ENCODE measurements at places on chromosomes 7 and 10. TPM values are rescaled to one million over a fixed set of nuclear protein-coding genes. Genes with fewer than 3 reads are reported as not detected.
A peak's percentile ranks its signal among the peaks of the same experiment; 100 is the strongest.

GRCh38 chr10:101323495-101323894 is 30.5 kb upstream of the BTRC start:
- H3K4me3 ChIP-seq, result no peak overlapping the region
- no peaks in the 10 kb centered on the region for H3K4me1 ChIP-seq
- H3K36me3 ChIP-seq, result no peaks in the 10 kb centered on the region
- no peak for DNase-seq
- H3K27ac ChIP-seq, result no peak overlapping the region
- H3K27me3 ChIP-seq, result no peaks in the 10 kb centered on the region

GRCh38 chr10:62248465-62248864 is 20.2 kb downstream of the RTKN2 start:
- DNase-seq, result no peak
- H3K4me1 ChIP-seq, result peaks cover 14% of the 10 kb centered on the region
- H3K36me3 ChIP-seq, result no peaks in the 10 kb centered on the region
- H3K27me3 ChIP-seq, result no peaks in the 10 kb centered on the region
- H3K4me3 ChIP-seq, result no peak overlapping the region
- H3K27ac ChIP-seq, result no peak overlapping the region

- H3K4me3 ChIP-seq, result peak overlapping the region; percentile 55
- peak overlapping the region; percentile 84 for H3K27ac ChIP-seq
- H3K27me3 ChIP-seq, result no peaks in the 10 kb centered on the region
- peaks cover 32% of the 10 kb centered on the region for H3K4me1 ChIP-seq
- no peak for DNase-seq
These were observed 9.9 kb downstream of the TWIST1 start for GRCh38 chr7:19107356-19108146.

- H3K36me3 ChIP-seq, result peaks cover 87% of the 10 kb centered on the region
- no peaks in the 10 kb centered on the region for H3K27me3 ChIP-seq
- peaks cover 10% of the 10 kb centered on the region for H3K4me1 ChIP-seq
- H3K27ac ChIP-seq, result peak overlapping the region; percentile 44
- H3K4me3 ChIP-seq, result no peak overlapping the region
These were observed 4.7 kb downstream of the COPS6 start for GRCh38 chr7:100093498-100093897.

DNA sequence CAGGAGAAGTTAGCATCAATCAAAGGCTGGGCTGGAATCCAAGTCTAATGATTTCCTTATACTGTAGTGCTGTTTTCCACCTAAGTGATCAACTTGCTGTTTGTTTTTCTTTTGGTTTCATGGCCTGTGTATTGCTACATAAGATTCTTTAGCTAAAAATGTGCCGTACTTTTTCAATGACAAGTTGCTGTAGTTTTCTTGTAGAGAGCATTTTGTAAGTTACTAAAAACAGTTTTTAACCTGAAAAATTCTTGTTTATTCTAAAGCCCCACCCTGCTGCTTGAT is 1.3 kb downstream of the HELLS start:
- DNase-seq, result no peak
- peaks cover 20% of the 10 kb centered on the region for H3K4me1 ChIP-seq
- no peaks in the 10 kb centered on the region for H3K36me3 ChIP-seq
- H3K27ac ChIP-seq, result no peak overlapping the region
- H3K4me3 ChIP-seq, result no peak overlapping the region

DNA sequence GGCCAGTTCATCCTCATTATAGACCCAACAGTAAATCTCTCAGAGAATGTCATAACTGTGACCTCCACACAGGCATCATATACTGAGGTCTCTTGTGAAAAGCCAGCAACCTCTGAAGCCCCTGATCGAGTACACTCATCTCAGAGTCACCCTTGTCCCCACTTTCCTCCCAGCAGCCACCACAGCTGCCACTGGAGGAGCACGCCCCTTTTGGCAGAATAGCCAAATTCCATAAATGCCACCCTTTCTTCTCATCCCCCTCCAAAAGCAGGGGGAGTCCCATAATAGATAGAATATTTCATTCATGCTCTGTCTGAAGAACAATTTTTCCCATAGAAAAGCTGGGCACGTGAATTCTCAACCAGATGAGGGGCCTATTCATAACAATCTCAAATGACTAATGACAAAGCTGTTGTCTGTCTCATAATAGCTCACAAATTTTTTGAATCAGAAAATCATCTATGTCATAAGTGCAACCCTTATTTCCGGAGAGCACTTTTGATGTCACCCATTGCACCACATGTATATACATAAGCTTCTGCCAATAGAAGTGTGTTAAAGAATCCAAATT is 47.4 kb downstream of the SGMS1 start:
- no peak for DNase-seq
- H3K4me3 ChIP-seq, result no peak overlapping the region

- H3K27me3 ChIP-seq, result no peaks in the 10 kb centered on the region
- DNase-seq, result no peak
- no peaks in the 10 kb centered on the region for H3K36me3 ChIP-seq
- H3K4me1 ChIP-seq, result no peaks in the 10 kb centered on the region
These were observed 10.9 kb downstream of the NPFFR1 start for GRCh38 chr10:70272925-70273316.

DNA sequence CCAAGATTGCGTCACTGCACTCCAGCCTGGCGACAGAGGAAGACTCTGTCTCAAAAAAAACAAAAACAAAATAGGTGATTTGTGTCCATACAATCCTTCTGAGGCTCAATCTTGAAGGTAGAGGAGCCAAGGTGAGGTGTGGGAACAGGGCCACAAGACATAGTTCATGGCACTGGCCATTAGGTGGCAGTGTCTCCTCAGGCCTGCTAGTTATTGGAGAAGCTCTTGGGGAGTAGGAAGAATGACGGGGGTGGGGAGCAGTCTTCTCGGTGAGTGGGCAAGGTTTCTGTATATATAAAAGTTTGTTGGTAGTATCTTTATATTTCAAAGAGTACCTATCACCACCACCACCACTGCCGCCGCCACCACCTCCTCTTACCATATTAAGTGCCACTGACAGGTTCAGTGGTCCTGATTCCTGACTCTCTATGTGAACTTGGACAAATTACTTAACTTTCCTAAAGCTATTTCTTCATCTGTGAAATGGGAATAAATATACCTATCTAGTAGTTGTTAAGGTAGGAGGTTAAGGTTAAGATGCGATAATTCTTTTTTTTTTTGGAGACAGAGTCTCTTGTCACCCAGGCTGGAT is 24.0 kb downstream of the CCSER2 start:
- no peaks in the 10 kb centered on the region for H3K36me3 ChIP-seq
- no peak for DNase-seq
- no peak overlapping the region for H3K4me3 ChIP-seq
- H3K27me3 ChIP-seq, result no peaks in the 10 kb centered on the region
- H3K27ac ChIP-seq, result no peak overlapping the region

- no peak for DNase-seq
- peaks cover 72% of the 10 kb centered on the region for H3K4me1 ChIP-seq
- H3K27me3 ChIP-seq, result no peaks in the 10 kb centered on the region
- H3K27ac ChIP-seq, result peak overlapping the region; percentile 74
These were observed 25.9 kb downstream of the DNAJB12 start for GRCh38 chr10:72328829-72329204.

- H3K27me3 ChIP-seq, result no peaks in the 10 kb centered on the region
- H3K36me3 ChIP-seq, result peaks cover 32% of the 10 kb centered on the region
- no peak overlapping the region for H3K4me3 ChIP-seq
- no peak overlapping the region for H3K27ac ChIP-seq
- H3K4me1 ChIP-seq, result peaks cover 49% of the 10 kb centered on the region
- DNase-seq, result no peak
These were observed 80.4 kb downstream of the NRBF2 start for GRCh38 chr10:63213489-63213888.

GRCh38 chr7:151416941-151417315 is 7.1 kb upstream of the WDR86 start:
- no peak overlapping the region for H3K4me3 ChIP-seq
- no peak overlapping the region for H3K27ac ChIP-seq
- H3K27me3 ChIP-seq, result no peaks in the 10 kb centered on the region

DNA sequence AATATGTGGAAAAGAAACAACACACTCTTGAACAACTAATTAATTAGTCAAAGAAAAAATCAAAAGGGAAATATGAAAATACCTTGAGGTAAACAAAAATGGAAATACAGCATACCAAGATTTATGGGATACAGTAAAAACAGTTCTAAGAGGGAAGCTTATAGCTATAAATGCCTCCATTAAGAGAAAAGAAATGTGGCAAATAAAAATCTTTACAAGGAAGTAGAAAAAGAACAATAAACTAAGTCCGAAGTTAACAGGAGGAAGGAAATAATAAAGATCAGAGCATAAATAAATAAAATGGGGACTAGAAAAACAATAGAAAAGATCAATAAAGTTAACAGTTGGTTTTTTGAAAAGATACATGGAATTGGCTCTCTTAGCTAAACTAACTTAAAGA is 267.8 kb upstream of the NRP1 start:
- H3K27ac ChIP-seq, result no peak overlapping the region
- H3K4me1 ChIP-seq, result no peaks in the 10 kb centered on the region
- H3K36me3 ChIP-seq, result no peaks in the 10 kb centered on the region
- no peak for DNase-seq

DNA sequence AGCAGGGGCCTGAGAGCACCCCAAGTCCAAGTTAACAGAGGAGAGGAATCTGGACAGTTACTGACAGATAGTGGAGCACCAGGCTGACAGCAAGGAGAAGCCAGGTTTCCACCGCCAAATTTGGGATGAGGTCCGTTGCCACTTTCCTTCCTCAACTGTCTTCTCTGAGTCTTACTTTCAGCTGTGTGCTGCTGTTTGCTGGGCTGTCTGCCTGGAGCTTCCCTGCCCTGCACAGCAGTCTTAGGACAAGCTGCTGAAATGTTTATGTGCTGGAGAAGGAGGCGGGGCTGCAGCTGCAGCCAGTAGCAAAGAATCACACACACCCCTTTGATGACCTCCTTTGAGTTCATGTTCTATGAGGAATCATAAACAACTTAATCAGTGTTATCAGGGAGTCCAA is 17.4 kb upstream of the CYP3A7 start:
- no peaks in the 10 kb centered on the region for H3K27me3 ChIP-seq
- H3K4me3 ChIP-seq, result no peak overlapping the region
- no peaks in the 10 kb centered on the region for H3K36me3 ChIP-seq
- no peak overlapping the region for H3K27ac ChIP-seq
- peak; percentile 90 for DNase-seq

- peaks cover 4% of the 10 kb centered on the region for H3K36me3 ChIP-seq
- peak; percentile 89 for DNase-seq
- H3K4me3 ChIP-seq, result peak overlapping the region; percentile 56
These were observed 38.5 kb downstream of the ZNF777 start for GRCh38 chr7:149422162-149422913.

DNA sequence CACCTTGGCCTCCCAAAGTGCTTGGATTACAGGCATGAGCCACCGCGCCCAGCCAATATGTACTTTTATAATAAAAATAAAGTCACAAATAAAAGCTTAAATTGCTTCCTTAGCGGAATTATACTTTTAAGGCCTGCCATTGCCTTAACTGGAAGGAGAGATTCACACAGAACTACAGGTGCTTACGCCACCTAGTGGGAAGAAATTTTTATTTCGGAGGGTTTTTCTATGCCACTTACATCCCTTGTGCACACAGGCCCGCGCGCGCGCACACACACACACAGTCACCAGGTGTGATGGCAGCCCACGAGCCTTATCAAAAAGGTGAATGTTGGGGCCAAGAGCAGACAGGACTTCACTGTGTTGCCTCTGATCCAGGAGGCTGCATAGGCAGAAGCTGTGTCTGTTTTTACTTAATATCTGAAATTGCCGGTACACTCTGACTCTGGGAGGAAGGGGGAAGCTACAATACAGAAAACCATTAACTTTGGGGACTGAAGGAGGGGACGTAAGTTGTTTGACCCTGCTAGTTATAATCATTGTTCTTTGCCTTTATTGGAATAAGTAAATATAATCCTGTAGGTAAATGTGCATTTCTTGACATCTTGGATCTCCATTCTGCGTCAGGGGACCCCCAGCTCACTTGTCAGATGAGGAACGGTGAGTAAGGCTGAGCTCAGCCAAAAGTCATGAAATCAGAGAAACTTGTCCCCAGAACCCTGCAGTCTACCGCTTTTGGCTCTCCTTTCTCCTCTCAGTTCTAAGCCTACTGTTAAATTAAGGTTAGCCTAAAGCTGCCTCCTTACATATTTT is 87.1 kb downstream of the SLC16A9 start:
- no peaks in the 10 kb centered on the region for H3K27me3 ChIP-seq
- peak overlapping the region; percentile 6 for H3K27ac ChIP-seq
- DNase-seq, result no peak
- no peaks in the 10 kb centered on the region for H3K36me3 ChIP-seq
- H3K4me3 ChIP-seq, result no peak overlapping the region

DNA sequence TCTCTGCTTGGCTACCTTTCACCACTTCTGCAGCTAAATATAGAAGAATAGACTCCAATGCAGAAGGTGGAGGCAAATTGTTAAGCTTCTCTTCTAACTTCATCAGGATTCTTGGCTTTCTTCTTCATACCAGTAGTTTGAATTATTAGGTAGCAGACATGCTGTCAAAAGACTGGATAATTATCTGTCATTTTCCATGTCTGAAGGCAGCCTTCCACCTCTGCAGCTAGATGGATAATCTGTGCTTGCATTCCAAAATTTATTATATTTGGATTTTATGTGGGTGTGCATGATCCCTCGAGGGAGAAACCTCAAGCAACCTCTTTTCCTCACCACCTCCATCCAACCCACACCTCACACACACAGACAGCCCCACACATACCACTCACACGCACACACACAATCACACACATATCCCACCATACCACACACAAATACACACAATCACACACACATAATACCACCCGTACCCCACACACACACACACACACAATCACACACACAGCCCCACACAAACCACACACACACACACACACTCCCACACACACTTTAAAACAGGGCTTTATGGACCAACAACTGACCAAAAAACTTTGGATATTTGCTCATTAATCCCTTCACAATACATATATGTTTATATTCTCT is 145.0 kb downstream of the C7orf25 start:
- no peaks in the 10 kb centered on the region for H3K27me3 ChIP-seq
- H3K4me3 ChIP-seq, result no peak overlapping the region
- no peak for DNase-seq
- peaks cover 10% of the 10 kb centered on the region for H3K4me1 ChIP-seq
- no peaks in the 10 kb centered on the region for H3K36me3 ChIP-seq
- H3K27ac ChIP-seq, result no peak overlapping the region

DNA sequence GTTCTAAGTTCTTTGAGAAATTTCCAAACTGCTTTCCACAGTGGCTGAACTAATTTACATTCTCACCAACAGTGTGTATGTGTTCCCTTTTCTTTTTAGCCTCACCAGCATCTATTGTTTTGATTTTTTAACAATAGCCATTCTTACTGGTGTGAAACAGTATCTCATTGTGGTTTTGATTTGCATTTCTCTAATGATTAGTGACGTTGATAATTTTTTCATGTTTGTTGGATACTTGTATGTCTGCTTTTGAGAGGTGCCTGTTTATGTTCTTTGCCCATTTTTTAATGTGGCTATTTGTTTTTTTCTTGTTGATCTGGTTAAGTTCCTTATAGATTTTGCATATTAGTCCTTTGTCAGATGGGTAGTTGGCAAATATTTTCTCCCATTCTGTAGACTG is 191.4 kb downstream of the AGMO start:
- H3K27me3 ChIP-seq, result no peaks in the 10 kb centered on the region
- no peak overlapping the region for H3K4me3 ChIP-seq
- H3K27ac ChIP-seq, result no peak overlapping the region
- no peaks in the 10 kb centered on the region for H3K4me1 ChIP-seq
- no peak for DNase-seq

Gene GHRHR
- not detected for total RNA-seq

Gene RNF32
- 0.29 TPM for total RNA-seq

Gene PDE1C
- total RNA-seq, result 14.7 TPM

Gene IFIT1
- 15.4 TPM for total RNA-seq

Gene CCDC146
- total RNA-seq, result 17.4 TPM

Gene TMEM26
- not detected for total RNA-seq

Data from esophagus muscularis mucosa (tissue), 4 donors.